AG04449 (cell line): ENCODE measurements at places on chromosomes 7 and 10.

DNA sequence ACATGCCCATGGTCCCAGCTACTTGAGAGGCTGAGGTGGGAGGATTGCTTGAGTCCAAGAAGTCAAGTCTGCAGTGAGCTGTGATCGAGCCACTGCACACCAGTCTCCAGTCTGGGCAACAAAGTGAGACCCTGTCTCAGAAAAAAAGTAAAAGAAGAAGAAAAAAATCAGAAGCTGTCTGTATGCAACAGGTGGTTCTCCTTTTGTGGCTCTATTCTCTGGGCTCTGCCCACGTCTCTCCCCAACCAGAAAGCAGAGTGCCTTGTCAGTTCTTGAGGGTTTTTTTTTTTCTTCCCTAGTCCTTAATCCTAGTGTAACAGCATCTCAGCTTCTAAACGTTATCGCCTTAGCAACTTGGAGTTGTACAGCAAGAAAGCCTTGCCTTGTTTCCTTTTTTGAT is 89.5 kb downstream of the PRKCQ start:
- DNase-seq, result no peak

DNA sequence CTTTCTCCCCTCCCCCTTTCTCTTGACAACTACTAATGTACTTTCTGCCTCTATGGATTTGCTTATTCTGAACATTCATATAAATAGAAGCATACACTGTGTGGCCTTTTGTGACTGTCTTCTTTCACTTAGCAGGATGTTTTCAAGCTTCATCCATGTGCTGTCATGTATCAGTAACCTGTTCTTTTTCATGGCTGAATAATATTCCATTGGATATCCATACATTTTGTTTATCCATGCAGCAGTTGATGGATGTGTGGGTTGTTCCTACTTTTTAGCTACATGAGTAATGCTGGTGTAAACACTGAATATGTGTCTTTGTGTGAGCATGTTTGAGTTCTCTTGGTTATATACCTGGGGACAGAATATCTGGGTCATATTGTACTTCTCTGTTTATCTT is 107.6 kb downstream of the TRRAP start:
- no peak for DNase-seq

- DNase-seq, result no peak
Observed at GRCh38 chr10:120691625-120692024, 159.5 kb upstream of the WDR11 start.

DNA sequence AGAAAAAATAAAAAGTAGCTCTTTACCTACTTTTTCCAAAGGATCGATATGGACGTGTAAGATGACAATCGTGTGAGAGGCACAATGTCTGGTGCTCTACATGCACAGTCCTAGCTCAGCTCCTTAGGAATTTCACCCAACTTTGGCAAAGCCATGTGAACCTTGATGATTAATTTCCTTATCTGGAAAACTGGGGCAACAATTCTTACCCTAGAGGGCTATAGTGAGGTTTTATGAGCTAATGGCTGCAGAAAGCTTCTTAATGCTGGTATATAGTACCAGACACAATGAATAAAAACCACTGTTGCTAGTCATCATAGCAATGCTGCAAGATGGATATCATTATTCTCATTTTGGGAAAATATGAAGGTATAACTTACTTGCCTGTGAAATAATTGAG is 202.7 kb downstream of the PARD3 start:
- no peak for DNase-seq

GRCh38 chr10:121380211-121380610 is 218.0 kb downstream of the FGFR2 start:
- DNase-seq, result no peak

DNA sequence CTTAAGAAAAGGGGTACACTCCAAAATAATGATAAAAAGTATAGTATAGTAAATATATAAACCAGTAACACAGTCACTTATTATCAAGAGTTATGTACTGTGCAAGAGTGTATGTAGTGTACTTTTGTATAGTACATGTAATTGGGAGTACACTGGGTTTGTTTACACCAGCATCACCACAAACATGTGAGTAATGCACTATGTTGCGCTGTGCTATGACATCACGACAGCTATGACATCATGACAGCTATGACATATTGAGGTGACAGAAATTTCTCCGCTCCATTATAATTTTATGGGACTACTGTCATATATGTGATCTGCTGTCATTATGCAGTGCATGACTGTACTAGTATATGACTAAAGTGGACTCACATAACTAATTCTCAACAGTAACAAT is 84.6 kb downstream of the KMT2C start:
- no peak for DNase-seq

DNA sequence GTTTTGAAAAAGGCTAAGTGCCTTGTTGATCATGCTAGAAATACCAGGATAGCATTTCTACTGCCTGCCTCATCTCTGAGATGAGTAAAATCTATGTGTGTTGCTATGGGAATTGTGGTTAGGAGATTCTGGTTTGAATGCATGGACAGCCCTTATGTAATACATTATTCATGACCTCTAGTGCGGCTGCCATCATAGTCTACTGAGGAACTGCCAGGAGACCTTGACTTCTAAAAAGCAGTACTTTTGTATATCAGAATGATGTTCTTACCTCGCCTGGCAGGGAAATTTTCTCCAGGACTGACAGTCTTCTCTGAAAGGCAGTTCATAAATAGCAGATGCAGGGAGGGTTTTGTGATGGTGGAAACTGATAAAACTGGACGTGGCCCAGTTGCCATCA is 248.5 kb downstream of the NSUN6 start:
- no peak for DNase-seq

- no peak for DNase-seq
Observed at GRCh38 chr7:143924851-143925250, 10.2 kb upstream of the OR2F2 start.

GRCh38 chr10:53572799-53573198 is 800.2 kb upstream of the MBL2 start:
- DNase-seq, result no peak

DNA sequence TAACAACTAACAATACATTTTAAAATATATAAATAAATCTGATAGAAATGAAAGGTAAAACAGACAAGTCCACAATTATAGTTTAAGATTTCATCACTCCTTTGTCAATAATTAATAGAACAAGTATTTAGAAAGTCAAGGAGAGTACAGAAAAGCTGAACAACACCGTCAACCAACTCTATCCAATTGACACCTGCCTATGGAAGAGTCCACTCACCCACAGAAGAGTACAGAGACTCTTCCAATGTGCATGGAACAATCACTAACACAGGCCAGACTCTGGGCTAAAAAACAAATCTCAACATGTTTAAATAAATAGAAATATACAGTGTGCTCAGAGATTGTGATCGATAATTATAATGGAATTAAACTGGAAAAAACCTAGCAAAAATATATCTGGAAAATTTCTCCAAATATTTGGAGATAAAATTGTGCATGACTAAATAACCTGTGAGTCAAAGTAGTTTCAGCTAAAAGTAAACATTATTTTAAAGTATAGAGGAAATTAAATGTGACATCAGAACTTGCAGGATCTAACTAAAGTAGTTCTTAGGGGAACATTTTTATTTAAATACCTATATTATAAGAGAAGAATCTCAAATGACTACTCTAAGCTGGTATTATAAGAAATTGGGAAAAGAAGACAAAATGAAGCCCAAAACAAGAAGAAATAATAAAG is 109.9 kb upstream of the EGFR start:
- no peak for DNase-seq

DNA sequence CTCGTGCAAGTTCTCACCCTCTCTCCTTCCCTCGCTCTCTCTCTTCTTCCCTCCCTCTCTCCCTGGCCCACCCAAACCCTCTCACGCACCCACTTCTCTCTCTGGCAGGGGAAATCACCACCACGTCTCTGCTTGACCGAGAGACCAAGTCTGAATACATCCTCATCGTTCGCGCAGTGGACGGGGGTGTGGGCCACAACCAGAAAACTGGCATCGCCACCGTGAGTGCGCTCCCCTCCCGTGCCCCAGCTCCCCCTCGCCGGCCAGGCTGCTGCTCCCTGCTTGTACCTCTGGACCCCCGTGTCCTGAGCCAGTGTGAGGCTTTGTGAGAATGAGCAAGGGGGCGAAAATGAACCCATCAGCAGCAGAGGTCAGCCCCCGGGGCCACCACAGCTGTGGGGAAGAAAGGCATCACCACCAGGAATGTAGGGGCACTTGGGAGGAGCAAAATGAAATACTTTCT is 25.5 kb downstream of the C10orf105 start:
- no peak for DNase-seq

- no peak for DNase-seq
Observed at GRCh38 chr7:29193316-29194205, 1.0 kb upstream of the CHN2 start.

GRCh38 chr7:125424721-125425120 is 495.1 kb upstream of the POT1 start:
- no peak for DNase-seq

GRCh38 chr7:152406491-152406890 is 29.3 kb downstream of the KMT2C start:
- no peak for DNase-seq

DNA sequence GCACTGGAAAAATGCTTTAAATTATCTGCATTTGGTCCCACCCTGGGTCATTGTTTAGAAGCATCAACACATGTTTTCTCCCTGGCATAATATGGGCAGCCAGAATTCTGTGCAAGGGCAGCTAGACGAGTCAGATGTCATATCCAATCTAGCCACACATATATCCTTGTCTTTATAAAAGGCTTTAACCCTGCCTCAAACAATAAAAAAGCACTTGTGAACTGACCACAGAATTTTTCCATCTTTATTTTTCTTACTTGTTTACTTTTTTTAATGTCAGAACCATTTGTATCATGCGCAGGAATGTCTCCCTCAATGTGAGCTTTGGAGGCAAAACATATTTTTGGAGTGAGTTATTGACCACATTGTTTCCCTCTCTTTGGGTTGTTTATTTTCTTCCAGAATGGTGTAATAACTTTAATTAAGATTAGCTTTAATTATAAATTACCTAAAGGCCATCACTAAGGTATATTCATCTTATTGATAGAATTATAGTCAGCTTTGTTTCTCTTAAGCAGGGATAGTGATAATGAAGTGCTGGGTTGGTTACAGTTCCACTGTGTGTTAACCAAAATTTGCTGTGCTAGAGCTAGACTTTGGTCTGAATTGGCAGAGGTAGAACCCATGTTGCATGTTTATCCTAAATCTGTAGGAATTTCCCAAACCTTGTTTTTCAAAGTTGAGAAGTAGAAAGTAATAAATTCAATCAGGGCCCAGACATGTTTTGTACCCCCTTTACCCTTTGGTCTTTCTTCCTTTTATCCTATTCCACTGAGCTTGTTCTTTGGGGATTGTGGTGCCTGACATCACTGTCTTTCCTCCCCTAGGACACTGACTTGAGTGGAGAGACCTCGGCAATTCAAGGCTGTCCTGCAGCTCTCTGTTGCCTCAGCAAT is 1078.4 kb downstream of the KCNMA1 start:
- no peak for DNase-seq

DNA sequence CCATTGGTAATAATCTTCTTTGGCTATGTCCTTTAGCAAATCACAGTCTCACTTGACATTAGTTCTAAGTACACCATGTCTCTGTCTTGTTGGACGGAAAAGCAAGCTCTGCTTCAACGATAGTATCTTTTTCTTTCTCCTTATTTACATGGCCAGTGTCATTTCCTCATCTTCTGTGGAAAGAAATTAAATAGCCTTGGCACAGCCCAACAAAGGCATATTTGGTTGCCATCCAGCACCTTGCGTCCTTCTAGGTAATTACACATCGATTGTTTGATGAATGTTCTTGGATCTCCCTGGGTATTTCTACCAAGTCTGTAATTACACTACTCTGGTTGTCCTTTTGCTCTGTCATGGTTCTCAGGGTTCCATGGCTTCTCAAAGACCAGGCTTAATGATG is 183.1 kb downstream of the CHN2 start:
- DNase-seq, result no peak

DNA sequence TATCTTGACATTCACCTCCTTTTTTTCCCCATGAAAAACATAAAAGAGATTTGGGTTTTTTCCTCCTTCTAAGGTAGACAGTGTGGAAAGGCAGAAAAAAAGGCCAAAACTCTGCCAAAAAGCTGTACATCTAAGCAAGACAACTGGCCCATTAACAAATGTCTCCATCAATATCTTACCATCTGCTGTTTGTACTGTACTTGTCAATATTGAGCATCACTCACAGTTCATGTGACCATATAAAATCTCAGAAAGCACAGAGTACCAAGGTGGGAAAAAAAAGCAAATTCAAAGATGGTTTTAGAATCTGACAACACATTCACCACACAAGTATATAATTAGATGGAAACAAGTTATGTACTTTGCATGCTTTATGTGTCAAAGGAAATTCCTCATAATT is 52.6 kb downstream of the CACNA2D1 start:
- no peak for DNase-seq

- DNase-seq, result no peak
Observed at GRCh38 chr7:110856704-110857103, 234.2 kb upstream of the LRRN3 start.

GRCh38 chr10:57472823-57473619 is 794.7 kb downstream of the IPMK start:
- DNase-seq, result no peak

DNA sequence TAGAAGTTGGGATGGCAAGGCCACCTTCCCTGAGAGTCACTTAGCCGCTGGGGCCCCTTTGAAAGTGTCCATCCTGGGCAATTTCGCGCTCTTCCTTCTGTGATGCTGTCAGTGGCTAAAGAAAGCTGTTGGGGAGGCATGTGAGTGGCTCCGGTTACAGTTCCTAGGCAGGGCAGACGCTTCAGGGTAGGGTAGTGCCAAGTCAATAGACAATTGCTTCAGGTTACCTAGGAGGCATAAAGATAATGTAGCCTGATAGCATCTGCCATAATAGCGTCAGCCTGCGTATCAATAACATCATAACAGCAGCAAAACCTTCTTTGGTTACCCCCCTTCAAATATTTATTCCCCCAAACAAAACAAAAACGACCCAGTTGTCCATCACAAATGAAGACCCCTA is at the start of gene FAM107B:
FAM107B (minus strand) TSS at position 101 of the 400 bp plus-strand sequence. CDS start 234 bp downstream, outside the sequence.
- no peak for DNase-seq

- peak; percentile 31 for DNase-seq
Observed at GRCh38 chr7:34949361-34949760, 87.9 kb downstream of the DPY19L1 start.

- no peak for DNase-seq
Observed at GRCh38 chr7:25369786-25370185, 141.5 kb upstream of the NPVF start.
